ENCODE measurements at places on chromosomes 5 and 9.
A peak's percentile ranks its signal among the peaks of the same experiment; 100 is the strongest.

- DNase-seq, result no peak
These were observed 107.9 kb downstream of the TRIO start for GRCh38 chr5:14250748-14251701.

GRCh38 chr5:91074615-91075014 lies 308.5 kb downstream of the ARRDC3 start:
- DNase-seq, result no peak

DNA sequence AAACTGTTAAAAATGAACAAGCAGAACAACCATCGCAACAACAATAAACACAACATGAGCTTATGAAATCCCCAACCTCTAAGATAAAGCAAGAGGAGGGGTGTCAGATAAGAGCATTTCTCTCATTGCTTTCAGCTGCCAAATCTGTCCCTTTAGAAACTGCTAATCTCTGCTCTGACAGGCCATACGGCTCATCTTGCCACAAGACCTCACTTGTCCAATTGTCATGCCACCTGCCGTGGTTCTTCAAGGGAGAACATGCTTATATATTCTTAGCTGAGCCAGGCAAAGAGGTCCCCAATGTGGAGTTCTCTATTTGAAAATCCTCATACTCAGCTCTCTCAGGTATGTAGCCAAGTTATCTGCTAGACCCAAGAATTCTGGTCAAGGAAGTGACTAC lies 405.0 kb upstream of the TNC start:
- no peak for DNase-seq

DNA sequence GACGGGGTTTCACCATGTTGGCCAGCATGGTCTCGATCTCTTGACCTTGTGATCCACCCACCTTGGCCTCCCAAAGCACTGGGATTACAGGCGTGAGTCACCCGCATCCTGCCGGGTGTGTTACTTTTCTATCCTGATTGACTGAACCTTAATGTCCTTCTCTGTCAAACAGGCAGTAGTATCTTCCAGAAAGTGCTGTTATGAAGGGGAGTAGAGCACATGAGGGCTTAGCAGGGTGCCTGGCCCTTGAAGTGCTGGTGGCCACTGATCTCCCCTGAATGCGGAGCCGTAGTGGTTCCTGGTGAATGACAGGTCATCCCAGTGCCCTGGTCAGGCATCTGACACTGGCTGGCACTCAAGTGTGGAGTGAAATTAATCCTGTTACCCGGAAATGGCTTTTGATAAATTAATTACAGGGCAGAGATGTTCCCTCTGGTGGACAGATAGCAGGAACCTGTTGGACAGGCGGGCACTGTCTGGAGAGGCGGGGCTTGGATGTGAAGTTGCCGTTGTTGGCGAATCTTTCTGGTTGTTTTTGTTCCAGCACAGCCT lies 28.4 kb downstream of the PRRC2B start:
- no peak for DNase-seq

DNA sequence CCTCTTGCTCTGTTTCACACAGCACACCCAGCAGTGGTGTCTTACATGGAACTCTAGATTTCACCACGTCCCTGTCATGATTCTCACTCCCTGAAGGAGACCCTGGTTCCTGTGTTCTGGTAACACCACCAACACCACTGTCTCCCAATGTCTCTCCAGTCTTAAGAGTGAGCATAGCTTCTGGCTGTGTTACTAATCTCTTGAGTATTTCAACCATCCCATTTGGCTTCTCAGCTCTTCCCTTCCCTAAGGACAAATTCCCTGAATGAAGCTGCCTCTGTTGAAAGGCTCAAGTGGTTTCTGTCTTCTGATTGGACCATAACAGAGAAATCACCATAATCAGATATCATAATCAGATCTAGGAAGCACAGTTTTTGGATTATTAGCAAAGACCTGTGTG lies 311.8 kb downstream of the DNAH5 start:
- DNase-seq, result peak; percentile 7

DNA sequence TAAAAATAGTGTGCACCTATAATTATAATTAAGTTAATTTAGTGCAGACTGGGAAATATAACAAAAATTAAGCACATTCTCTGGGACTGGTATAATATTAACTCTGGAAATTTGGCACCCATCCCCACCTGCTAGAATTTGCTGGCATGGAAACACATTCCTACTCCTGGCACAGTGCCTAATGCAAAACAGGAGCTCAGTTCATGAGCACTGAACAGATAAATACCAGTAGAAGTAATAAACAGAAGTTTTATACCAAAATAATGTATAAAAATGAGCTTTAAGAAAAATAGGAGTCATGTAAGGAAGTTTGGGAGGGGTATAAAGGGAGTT lies 23.7 kb upstream of the NPR3 start:
- DNase-seq, result no peak

GRCh38 chr9:76557674-76558225 lies 98.8 kb downstream of the GCNT1 start:
- no peak for DNase-seq

GRCh38 chr9:27395484-27395921 lies 98.6 kb upstream of the EQTN start:
- no peak for DNase-seq

DNA sequence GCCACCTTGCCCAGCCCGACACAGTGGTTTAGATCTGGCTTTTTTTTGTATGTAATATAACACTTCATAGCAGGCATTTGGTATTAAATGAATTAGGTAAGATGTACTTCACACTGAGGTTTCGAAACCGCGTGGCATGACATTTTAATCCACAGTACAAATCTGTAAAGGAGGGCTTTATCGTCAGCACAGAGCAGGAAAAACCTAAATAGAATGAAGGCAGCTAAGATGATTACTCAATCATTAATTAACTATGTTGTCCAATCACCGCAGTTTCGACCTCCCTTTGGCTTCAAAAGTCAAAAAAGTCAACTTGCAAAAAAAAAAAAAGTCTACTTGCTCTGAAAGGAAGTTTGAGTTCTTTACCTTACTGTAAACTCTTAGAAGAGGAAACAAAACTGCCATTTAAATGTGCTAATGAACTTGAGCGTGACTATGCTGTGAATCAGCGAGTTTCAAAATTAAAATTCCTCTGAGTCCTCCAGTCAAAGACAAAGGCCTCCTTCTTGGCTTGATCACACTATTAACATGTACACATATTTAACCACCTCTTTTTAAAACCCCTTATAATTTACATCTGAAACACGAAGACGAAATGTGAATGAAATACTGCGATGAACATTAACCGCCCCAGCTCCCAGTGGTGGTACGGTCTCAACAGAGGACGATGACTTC lies 698 bp upstream of the SEC24A start:
- no peak for DNase-seq

DNA sequence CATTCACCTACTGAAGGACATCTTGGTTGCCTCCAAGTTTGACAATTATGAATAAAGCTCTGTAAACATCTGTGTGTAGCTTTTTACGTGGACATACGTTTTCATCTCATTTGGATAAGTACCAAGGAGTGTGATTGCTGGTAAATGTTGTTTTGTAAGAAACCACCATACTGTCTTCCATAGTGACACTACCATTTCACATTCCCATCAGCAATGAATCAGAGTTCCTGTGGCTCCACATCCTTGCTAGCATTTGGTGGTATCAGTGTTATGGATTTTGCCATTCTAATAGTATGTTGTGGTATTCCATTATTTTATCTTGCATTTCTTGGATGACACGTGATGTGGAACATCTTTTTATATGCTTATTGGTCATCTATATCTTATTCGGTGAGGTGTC lies 78.4 kb upstream of the RASGRF2 start:
- DNase-seq, result no peak

GRCh38 chr9:94097788-94098414 lies 13.6 kb downstream of the PTPDC1 start:
- peak; percentile 96 for DNase-seq

DNA sequence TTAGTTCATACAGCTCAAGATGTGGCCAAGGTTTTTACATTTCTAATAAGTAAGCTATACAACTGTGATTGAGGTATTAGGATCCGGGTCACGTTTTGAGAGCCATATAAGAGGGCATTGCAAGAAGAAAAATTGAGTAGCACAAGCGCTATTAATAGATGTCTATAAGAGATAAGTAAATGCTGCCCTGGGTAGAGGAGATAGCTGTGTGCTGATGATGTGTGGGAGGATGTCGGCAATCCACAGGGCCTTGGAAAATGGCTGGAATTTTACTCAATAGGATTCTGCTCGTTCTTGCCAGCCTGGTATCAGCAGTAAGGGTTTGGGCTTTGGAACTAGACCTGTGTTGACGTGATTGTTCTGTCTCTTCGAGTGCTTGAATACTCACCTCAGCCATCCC lies 41.6 kb downstream of the CSF1R start:
- no peak for DNase-seq

- no peak for DNase-seq
These were observed 16.8 kb downstream of the PHF2 start for GRCh38 chr9:93593144-93593658.

- DNase-seq, result no peak
These were observed 82.9 kb upstream of the ALDH1B1 start for GRCh38 chr9:38309324-38310195.

GRCh38 chr9:114962809-114963208 lies 32.4 kb upstream of the TNFSF8 start:
- DNase-seq, result no peak

Measured in H54 (cell line).